ENCODE measurements at places on chromosomes 11 and 22.

- no peaks in the 10 kb centered on the region for H3K4me1 ChIP-seq
- peaks cover 2% of the 10 kb centered on the region for H3K36me3 ChIP-seq
- H3K27me3 ChIP-seq = no peaks in the 10 kb centered on the region
- H3K27ac ChIP-seq = no peak overlapping the region
- no peak overlapping the region for H3K4me3 ChIP-seq
- DNase-seq = no peak
These were observed 84.7 kb downstream of the CASP12 start for GRCh38 chr11:104813532-104813931.

DNA sequence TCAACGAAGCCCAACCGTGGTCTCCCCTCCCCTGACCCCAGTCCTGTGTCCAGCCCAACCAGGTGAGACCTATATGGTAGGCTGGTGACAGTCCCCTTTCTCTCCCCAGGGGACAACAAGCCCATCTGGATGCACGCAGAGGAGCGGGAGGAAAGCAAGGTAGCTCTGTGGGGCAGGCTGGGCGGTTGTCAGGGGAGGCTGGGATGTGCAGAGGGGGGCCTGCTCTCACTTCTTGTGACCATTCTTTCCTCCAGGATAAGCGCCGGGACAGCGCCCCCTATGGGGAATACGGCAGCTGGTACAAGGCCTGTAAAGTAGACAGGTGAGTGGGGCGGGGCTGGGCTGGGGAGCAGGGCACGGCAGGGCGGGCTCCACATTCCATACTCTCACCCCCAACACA, 3.5 kb upstream of the RAB1B start:
- H3K4me3 ChIP-seq = no peak overlapping the region
- peak; percentile 61 for DNase-seq
- H3K27me3 ChIP-seq = no peaks in the 10 kb centered on the region
- H3K4me1 ChIP-seq = peaks cover 23% of the 10 kb centered on the region
- H3K36me3 ChIP-seq = peaks cover 25% of the 10 kb centered on the region

DNA sequence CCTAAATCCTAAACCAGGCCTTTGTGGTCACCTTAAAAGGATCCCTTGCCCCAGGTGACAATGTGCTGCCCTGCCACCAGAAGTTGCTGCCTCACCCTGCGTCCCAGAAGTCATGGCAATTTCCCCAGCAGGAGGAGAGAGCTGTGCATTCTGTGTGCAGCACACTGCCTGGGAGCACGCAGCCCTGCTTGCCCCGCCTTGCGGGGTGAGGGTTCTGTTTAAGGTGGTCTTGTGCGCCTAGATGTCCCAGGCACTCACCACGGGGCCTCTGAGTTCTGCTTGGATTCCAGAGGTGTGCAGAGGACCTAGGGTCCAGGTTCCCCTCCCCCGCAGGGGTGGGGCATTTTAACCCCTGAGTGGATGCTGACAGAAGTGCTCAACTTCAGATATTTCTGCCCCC, 95.0 kb downstream of the GRAMD1B start:
- no peak for DNase-seq
- no peaks in the 10 kb centered on the region for H3K27me3 ChIP-seq
- no peaks in the 10 kb centered on the region for H3K4me1 ChIP-seq

DNA sequence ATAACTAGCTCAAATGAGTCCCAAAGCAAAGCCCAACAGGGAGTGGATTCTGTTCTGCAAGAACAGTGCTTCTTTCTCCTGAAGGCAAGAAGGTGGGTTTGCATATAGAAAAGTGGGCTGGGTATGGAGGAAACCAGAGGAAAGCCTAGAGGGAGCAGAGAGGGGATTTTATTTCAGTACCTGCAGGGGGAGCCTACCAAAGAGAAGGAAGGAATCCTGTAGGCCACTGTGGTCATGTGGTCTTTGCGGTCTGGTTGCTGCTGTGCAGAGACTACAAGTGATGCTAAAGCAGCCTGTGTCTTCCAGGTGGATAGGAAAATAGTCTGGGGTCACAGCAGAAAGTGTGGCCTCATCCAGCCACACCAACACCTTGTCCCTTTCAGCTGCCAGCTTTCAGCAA, 33.2 kb upstream of the ZBTB16 start:
- H3K4me1 ChIP-seq = peaks cover 7% of the 10 kb centered on the region
- no peaks in the 10 kb centered on the region for H3K36me3 ChIP-seq
- peaks cover 45% of the 10 kb centered on the region for H3K27me3 ChIP-seq
- H3K4me3 ChIP-seq = no peak overlapping the region
- DNase-seq = peak; percentile 72

DNA sequence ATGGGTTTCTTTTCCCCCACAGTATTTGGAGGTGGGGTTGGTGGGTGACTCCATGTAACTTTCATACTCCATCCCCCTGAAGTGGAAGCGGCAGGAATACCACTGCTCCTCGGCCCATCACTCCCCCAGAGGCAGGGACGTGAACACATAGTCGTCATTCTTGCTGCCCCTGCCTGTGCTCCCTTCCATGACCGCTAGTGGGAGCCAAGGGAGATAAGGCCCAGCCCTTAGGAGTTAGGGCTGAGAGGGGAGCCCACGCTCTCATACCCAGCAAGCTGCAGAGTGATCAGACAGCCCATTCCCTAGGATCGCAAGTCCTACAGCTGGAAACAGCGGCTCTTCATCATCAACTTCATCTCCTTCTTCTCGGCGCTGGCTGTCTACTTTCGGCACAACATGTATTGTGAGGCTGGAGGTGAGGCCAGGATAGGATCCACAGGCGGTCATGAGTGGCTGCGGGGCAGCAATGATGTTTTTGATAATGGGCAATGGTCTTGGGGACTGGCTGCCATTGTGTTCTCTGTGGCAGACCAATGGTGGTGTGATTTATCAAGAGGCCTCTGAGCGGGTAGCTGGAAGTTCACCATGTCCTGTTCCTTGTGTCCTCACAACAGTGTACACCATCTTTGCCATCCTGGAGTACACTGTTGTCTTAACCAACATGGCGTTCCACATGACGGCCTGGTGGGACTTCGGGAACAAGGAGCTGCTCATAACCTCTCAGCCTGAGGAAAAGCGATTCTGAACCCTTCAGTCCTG, 15.9 kb downstream of the RHOG start:
- peak; percentile 87 for DNase-seq
- H3K36me3 ChIP-seq = peaks cover 47% of the 10 kb centered on the region
- peaks cover 32% of the 10 kb centered on the region for H3K4me1 ChIP-seq
- no peaks in the 10 kb centered on the region for H3K27me3 ChIP-seq

- H3K4me3 ChIP-seq = no peak overlapping the region
- peaks cover 4% of the 10 kb centered on the region for H3K27me3 ChIP-seq
- DNase-seq = no peak
- no peaks in the 10 kb centered on the region for H3K36me3 ChIP-seq
These were observed 199.2 kb downstream of the RAB38 start for GRCh38 chr11:87976009-87976408.

- H3K27me3 ChIP-seq = no peaks in the 10 kb centered on the region
- H3K36me3 ChIP-seq = peaks cover 6% of the 10 kb centered on the region
- DNase-seq = peak; percentile 68
These were observed 23.5 kb downstream of the TP53I11 start for GRCh38 chr11:44927174-44927661.

GRCh38 chr11:27171376-27171958, 130.9 kb downstream of the BBOX1 start:
- no peak for DNase-seq
- no peaks in the 10 kb centered on the region for H3K27me3 ChIP-seq

GRCh38 chr22:25666308-25666707, 75.7 kb upstream of the MYO18B start:
- no peaks in the 10 kb centered on the region for H3K27me3 ChIP-seq
- H3K4me3 ChIP-seq = no peak overlapping the region
- H3K27ac ChIP-seq = no peak overlapping the region
- no peak for DNase-seq
- H3K4me1 ChIP-seq = peaks cover 10% of the 10 kb centered on the region

DNA sequence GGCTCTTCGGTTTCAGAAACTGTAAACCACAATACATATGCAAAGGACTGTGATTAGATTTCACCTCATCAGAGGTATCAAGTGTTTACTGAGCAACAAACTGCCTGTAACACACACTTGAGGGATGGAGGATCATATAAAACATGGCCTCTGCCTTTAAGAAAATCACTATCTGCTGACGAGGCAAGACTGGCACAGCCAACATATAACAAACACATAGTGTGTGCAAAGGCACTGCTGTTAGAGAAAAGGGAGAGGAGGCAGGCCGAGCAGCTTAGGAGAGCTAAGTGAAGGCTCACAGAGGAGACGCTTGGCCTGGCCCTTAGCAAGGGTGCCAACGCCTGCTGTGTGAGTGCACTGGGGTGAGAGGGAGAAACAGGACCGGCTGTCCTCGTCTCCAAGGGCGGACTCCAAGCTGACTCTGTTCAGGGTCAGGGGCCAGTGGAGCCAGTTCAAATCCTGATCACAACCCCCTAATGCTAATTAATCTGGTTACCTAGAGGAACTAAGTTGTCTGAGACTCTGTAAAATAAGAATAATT, 48.2 kb downstream of the LRFN4 start:
- no peak overlapping the region for H3K4me3 ChIP-seq
- DNase-seq = no peak
- no peaks in the 10 kb centered on the region for H3K36me3 ChIP-seq
- H3K27me3 ChIP-seq = peaks cover 4% of the 10 kb centered on the region

GRCh38 chr11:76459846-76460245, 15.0 kb downstream of the EMSY start:
- no peak for DNase-seq
- H3K27me3 ChIP-seq = no peaks in the 10 kb centered on the region
- H3K4me1 ChIP-seq = peaks cover 3% of the 10 kb centered on the region
- no peak overlapping the region for H3K4me3 ChIP-seq

DNA sequence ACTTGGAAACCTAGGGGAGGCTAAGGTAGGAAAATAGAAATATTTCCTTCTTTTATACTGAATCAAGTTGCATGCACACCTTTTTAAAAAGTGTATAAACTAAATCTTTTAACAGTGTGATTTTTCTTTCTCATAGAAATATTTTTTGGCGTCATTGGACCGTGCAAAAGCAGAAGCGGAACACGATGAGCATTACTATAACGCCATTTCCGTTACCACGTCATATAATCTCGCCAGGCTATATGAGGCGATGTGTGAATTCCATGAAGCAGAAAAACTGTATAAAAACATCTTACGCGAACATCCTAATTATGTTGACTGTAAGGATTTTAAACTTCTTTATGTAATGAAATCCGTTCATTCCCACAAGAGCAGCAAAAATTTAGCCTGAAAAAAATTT, 13.4 kb downstream of the CTR9 start:
- H3K4me1 ChIP-seq = peaks cover 8% of the 10 kb centered on the region
- H3K4me3 ChIP-seq = no peak overlapping the region
- peaks cover 54% of the 10 kb centered on the region for H3K36me3 ChIP-seq

DNA sequence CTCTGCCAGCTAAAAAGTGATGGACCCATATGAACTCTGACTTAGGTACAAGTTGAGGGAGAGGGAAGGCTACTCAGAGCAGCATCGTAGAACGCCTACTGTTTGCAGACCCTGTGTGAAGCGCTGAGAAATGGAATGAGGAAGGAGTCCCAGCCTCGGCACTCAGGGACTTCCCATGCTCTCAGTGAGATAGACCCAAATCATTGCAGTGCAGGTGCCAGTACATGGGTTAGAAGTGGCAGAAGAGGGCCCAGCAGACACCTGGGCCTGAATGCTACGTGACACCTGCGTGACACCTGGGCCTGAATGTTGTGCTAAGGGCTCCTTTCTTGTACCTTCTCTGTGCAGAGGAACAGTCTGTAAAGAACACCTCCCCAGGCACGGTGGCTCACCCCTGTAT, 2.6 kb upstream of the PDGFB start:
- no peak overlapping the region for H3K27ac ChIP-seq
- no peak for DNase-seq
- no peak overlapping the region for H3K4me3 ChIP-seq
- peaks cover 14% of the 10 kb centered on the region for H3K4me1 ChIP-seq

DNA sequence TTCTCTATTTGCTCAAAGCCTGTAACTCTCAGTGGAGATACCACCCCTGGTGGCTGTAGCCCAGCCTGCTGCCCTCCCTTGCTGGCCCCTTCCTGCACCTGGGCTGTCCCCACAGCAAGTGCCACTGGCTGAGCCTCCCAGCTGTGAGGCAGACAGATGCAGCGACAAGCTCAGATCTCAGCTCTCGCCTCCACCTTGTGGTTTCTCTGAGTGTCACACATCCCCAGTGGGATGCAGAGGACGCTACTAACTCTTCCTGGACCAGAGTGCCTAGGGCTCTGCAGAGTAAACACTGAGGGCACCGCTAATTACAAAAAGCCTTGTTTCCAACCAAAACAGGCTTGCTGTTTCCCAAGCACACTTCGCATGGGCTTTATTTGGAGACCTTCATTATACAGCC, 8.9 kb downstream of the YPEL1 start:
- H3K36me3 ChIP-seq = no peaks in the 10 kb centered on the region
- peaks cover 13% of the 10 kb centered on the region for H3K27me3 ChIP-seq
- peaks cover 9% of the 10 kb centered on the region for H3K4me1 ChIP-seq
- peak; percentile 71 for DNase-seq
- H3K27ac ChIP-seq = no peak overlapping the region

- no peak overlapping the region for H3K27ac ChIP-seq
- no peak for DNase-seq
- peaks cover 48% of the 10 kb centered on the region for H3K27me3 ChIP-seq
- H3K4me3 ChIP-seq = no peak overlapping the region
These were observed 5.8 kb downstream of the MS4A12 start for GRCh38 chr11:60498399-60498798.

DNA sequence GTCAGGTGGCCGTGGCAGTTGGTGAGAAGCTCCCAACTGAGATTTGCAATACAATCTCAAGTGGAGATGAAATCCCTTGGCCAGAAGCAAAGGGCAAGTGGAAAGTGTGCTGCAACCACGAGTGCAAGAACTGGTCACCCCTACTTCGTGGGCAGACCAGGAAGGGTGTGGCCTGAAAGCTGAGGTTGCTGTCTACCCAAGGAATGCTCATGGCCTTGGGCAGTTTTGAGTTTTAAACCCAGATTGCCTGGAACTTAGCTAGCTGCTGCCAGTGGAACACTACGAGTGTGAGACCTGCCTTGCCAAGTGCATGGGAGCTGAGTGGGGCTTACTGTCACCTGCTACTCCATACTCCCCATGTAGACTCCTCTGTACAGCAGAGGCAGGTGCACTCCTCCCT, 113.3 kb upstream of the FAT3 start:
- H3K27me3 ChIP-seq = no peaks in the 10 kb centered on the region
- H3K4me1 ChIP-seq = no peaks in the 10 kb centered on the region
- no peak overlapping the region for H3K27ac ChIP-seq
- no peak overlapping the region for H3K4me3 ChIP-seq
- no peaks in the 10 kb centered on the region for H3K36me3 ChIP-seq
- DNase-seq = no peak

DNA sequence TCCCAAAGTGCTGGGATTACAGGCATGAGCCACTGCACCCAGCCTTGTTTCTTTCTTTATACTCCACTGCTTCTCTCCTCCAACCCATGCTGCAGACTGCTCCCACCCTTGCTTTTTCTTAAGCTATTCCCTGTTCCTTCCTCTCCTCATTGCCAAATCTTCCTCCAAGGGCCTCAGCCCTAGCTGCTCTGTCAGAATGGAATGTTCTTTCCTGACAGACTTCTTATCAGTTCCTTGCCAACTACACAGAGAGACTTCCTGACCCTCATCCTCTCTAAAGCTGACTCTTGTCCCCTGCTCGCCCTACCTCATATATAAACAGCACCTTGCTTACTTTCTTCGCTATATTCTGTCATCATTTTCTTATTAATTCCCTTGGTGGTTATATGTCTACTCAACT, 16.9 kb upstream of the PIK3C2A start:
- DNase-seq = no peak
- peaks cover 2% of the 10 kb centered on the region for H3K4me1 ChIP-seq
- H3K4me3 ChIP-seq = no peak overlapping the region
- no peak overlapping the region for H3K27ac ChIP-seq
- H3K27me3 ChIP-seq = peaks cover 16% of the 10 kb centered on the region

GRCh38 chr11:46118702-46119351, 2.4 kb downstream of the PHF21A start:
- H3K36me3 ChIP-seq = peaks cover 6% of the 10 kb centered on the region
- peaks cover 4% of the 10 kb centered on the region for H3K27me3 ChIP-seq
- peaks cover 64% of the 10 kb centered on the region for H3K4me1 ChIP-seq
- no peak for DNase-seq
- H3K4me3 ChIP-seq = peak overlapping the region; percentile 88

Data from activated naive CD4-positive, alpha-beta T cell treated with anti-CD3 and anti-CD28 coated beads, Interleukin-2, amount 10 ng/mL, durations not matched to agents 7 days and 5 days (primary cell).